ENCODE measurements at places on chromosomes 3 and 15. TPM values are rescaled to one million over a fixed set of nuclear protein-coding genes. Genes with fewer than 3 reads are reported as not detected.

PAK6 gene
- total RNA-seq: 8.4 TPM

GRCh38 chr15:47766406-47766805, 49.1 kb downstream of the SEMA6D start:
- no peak for DNase-seq

DNA sequence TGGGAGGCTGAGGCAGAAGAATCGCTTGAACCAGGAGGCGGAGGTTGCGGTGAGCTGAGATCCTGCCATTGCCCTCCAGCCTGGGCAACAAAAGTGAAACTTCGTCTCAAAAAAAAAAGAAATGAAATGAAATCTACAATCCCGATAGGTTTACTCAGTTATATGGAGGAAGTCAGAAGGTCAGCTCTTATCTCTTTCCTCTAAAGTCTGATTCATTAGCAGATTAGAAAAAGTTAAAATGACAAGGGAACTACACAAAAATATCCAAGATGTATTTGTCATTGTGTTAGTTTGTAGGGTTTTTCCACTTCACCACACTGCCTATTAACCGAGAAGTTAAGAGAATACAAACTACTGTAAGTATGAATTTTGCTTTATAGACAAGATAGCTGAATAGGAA, 420.6 kb downstream of the SHQ1 start:
- DNase-seq: no peak

DNA sequence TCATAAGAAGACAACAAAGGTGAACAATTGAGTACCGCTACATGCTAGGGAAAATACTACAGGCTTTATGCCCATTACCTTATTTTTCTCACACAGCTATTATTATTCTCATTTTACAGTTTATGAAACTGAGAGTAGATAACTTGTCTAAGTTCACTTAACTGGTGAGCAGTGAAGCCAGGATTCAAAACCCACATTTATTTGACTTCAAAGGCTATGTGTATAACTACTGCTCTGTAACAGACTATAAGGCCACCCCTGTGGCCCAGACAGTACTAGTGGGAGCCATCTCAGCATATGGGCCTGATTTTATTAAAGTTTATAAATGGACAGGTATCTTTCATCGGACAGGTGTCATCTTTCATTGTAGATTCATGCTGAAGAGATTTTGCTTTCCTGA, 14.4 kb upstream of the BBX start:
- no peak for DNase-seq

GRCh38 chr3:146177072-146177471, 16.1 kb upstream of the PLOD2 start:
- DNase-seq: no peak

RPP25 gene
- total RNA-seq: 2.1 TPM

- DNase-seq: no peak
Observed at GRCh38 chr15:39130556-39131379, 450.1 kb upstream of the THBS1 start.

PRC1 gene
- 54.9 TPM for total RNA-seq

- no peak for DNase-seq
Observed at GRCh38 chr3:184740509-184741258, 28.8 kb upstream of the MAGEF1 start.

DNA sequence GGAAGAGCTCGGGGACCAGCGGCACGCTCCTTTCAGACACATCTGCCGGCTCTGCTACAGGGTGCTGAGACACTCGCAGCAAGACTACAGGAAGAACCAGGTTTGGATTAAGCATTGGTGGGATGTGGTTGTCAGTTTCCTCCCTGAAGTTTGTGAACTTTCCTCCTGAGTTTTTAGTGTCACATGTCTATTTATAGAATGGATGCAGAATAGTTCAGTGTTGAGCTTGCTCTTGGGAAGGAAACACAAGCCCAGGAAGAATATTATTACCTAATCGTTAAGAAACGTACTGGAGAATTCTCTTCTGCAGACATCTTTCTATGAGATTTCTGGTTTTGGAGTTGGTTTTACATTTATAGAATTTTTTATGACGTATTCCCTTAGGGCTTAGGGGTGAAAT, 172.0 kb downstream of the ITPR1 start:
- DNase-seq: no peak

CCDC39 gene
- not detected for total RNA-seq
